H54 (cell line): ENCODE measurements at places on chromosomes 11 and 22.

DNA sequence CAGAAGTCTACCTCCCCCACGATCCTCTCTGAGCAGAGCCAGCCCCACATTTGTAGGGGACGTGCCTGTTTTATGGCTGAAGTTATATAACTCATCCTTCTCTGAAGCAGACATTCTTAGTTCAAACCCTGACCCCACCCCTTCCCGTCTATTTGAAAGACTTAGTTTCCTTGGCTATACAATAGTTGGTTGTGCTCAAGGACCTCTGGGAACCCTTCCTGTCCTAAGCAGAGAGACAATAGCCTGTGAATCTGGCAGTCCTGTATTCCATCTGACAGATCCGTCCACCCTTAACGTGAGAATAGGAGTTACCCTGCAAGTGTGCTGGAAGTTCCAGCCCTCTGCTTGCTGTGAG is 75.2 kb downstream of the MN1 start:
- no peak for DNase-seq

DNA sequence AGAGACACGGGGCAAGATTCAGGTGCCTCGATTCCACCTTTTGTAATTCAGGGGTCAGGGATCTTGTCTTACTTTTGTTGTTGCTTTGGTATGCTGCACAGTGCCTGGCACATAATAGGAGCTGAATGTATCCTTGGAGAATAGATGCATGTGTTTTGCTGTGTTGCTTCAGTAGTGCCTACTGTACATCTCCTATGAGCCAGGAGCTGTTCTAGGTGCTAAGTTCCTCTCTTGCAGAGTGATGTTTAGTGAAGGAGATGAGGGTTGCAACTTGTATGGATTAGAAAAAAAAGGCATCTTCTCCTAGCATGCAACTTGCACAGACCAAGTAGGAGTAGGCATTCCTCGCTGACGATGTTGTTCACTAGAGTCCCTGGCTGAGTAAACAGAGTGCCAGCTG is 555.4 kb downstream of the NTM start:
- no peak for DNase-seq

DNA sequence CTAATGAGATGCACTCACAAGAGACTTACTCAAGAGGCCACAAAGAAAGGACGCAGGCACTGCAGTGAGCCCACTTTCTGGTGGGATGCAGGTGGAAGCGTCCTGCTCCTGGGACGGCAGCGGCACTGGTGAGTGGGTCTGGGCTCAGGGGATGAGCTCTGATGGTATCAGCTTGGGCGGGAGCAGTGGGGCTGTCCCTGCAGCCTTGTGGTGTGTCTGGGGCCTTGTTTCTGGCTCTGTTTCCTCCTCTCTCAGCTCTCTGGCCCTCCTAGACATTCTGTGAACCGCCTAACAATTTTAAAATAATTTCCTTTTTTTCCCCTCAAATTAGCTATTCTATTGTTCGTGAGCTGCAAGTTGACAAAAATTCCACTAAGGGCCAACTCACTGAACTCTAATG is 8.8 kb upstream of the ST14 start:
- no peak for DNase-seq

DNA sequence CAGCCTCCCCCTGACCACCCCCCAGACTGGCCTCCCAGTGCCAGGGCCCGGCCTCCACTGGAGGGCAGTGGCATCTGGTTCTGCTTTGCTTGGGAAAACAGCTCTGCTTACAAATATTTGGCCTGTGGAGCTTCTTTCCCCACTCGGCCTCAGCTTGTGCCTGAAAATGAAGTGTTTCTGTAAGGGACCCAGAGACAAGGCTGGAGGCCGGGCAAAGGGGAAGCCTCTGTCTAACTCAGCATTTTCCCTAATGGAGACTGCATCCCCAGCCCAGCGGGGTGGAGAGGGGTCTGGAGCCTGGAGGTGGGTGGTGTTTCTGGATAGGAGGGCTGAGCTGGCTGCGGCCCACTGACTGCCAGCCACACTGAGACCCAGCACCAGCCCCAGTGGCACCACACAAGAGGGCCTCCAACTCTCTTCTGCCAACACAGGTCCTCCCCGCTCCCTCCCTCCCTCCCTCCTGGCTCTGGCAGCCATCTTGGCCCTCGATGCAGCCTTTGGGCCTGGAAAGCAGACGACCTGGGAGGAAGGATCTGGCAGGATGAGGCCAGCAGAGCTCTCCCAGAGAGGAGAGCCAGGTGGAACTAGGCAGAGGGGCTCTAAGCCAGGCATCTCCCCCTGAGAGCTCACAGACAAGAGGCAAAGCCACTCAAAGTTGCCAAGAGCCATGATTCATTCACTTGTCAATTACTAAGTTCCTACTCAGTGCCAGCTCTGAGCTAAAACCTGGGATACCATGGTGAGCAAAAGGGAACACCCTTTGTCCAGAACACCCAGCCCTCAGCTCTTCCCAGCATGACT is 77.1 kb upstream of the CD82 start:
- DNase-seq: no peak

GRCh38 chr11:70641369-70641768 is 243.0 kb downstream of the CTTN start:
- DNase-seq: no peak
